ENCODE measurements at places on chromosomes 5 and 9. TPM values are rescaled to one million over a fixed set of nuclear protein-coding genes. Genes with fewer than 3 reads are reported as not detected.

The SAXO1 gene
- 0.30 TPM for total RNA-seq

The SPINK1 gene
- total RNA-seq: not detected

The CCNI2 gene
- 9.2 TPM for total RNA-seq

The DEPDC1B gene
- total RNA-seq: 2.0 TPM

The PCDH1 gene
- 0.20 TPM for total RNA-seq

The ADAMTS6 gene
- 1.5 TPM for total RNA-seq

The ADAMTS13 gene
- total RNA-seq: 0.47 TPM

GRCh38 chr9:86807367-86807976 is 139.8 kb downstream of the GAS1 start:
- H3K27ac ChIP-seq: no peak overlapping the region
- H3K4me1 ChIP-seq: no peaks in the 10 kb centered on the region
- H3K27me3 ChIP-seq: no peaks in the 10 kb centered on the region
- H3K4me3 ChIP-seq: no peak overlapping the region
- DNase-seq: no peak

GRCh38 chr5:31393126-31393525 is 138.8 kb downstream of the DROSHA start:
- no peak overlapping the region for H3K4me3 ChIP-seq
- no peak overlapping the region for H3K27ac ChIP-seq
- no peaks in the 10 kb centered on the region for H3K27me3 ChIP-seq
- no peaks in the 10 kb centered on the region for H3K4me1 ChIP-seq

- H3K27me3 ChIP-seq: peaks cover 5% of the 10 kb centered on the region
- no peak for DNase-seq
- no peak overlapping the region for H3K27ac ChIP-seq
- H3K4me3 ChIP-seq: no peak overlapping the region
- no peaks in the 10 kb centered on the region for H3K4me1 ChIP-seq
- no peaks in the 10 kb centered on the region for H3K36me3 ChIP-seq
Observed at GRCh38 chr9:115164511-115164974, 46.6 kb upstream of the TNC start.

DNA sequence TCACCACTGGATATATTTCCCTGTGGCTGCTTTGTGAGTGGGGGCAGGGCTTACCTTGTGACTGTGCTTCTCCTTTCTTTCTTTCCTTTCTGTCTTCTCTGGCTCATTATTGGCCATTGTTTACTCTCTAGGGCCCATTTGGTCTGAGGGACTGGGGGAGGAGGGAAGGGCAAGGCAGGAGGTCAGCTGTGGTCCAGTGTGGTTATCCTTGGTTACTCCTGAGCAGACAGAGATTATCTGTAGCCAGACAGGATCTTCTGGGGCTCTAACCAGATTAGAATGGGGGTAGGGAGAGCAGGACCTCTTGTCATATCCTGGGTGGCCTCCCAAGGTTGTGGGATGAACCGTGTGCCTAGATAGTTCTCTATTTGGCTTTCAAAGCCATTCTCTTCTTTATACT is 71.2 kb downstream of the ANKRD55 start:
- H3K4me3 ChIP-seq: no peak overlapping the region
- no peaks in the 10 kb centered on the region for H3K27me3 ChIP-seq
- no peak for DNase-seq
- no peak overlapping the region for H3K27ac ChIP-seq

- H3K4me3 ChIP-seq: no peak overlapping the region
- H3K27me3 ChIP-seq: no peaks in the 10 kb centered on the region
- no peak overlapping the region for H3K27ac ChIP-seq
- H3K4me1 ChIP-seq: no peaks in the 10 kb centered on the region
Observed at GRCh38 chr5:103674739-103675138, 112.2 kb upstream of the NUDT12 start.

DNA sequence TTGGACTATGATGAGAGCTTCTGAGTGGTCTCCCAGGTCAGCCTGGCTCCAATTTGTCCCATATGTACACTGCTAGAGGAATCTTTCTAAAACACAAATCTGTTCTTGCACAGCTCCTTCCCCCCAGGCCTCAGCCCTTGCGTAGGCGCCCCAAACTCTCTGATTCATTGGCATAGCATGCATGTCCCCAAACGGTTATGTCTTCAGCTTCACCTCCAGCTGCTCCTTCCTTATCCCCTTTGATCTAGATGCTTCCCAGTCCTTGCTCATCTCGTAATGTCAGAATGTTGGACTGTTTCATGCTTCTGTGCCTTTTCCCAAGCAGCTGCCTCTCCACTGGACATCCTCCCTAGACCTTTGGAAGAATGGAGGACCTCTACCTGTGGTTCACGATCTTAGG is 60.1 kb upstream of the BASP1 start:
- DNase-seq: no peak
- no peak overlapping the region for H3K27ac ChIP-seq
- H3K4me1 ChIP-seq: no peaks in the 10 kb centered on the region
- H3K36me3 ChIP-seq: no peaks in the 10 kb centered on the region
- no peaks in the 10 kb centered on the region for H3K27me3 ChIP-seq
- H3K4me3 ChIP-seq: no peak overlapping the region

DNA sequence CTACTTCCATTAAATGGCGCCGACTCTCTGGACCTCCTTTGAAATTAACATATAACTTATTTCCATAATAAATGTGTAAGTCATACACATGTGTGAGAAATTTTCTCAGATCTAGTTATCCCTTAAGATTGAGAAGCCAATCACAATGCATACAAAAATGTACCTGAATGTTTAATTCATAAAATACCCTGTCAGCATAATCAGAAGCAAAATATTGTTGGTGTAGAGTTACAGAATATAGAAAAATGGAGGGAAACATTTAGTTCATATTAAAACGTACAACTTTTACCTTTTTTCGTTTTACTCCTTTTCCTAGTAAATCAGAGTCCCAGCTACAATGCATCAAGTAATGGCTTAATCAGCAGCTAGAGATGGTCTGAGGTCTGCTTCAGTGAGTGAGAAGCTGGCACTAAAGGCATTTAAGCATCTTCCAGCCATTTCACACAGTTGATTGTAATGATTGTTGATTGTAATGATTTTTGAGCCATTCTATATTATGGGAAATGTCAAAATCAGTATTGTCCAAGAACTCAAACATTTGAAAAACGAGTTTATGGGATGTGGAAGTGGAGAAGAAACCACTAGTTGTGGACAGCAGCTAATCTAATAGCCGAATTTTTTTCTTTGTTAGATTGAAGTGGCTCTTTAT is 81.8 kb downstream of the ANXA1 start:
- no peak for DNase-seq
- no peak overlapping the region for H3K27ac ChIP-seq
- H3K4me3 ChIP-seq: no peak overlapping the region
- no peaks in the 10 kb centered on the region for H3K36me3 ChIP-seq

DNA sequence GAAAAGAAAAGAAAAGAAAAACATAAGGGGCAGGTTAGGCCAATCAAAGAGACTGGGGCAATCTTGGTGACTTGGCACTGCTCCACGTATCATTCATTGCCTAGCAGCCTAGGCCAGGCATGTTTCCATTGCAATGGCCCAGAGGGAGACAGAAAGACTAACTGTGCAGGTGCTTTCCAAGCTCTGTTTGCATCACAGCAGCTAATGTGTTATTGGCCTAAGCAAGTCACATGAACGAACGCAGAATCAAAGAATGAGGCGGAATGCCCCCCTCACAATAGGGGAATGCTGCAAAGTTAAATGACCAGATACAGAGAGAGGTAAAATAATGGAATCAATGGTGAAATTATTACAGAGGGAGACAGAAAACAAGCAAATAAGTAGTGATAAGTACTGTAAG is 11.1 kb upstream of the VPS13A start:
- no peaks in the 10 kb centered on the region for H3K36me3 ChIP-seq
- no peak overlapping the region for H3K27ac ChIP-seq
- H3K27me3 ChIP-seq: peaks cover 1% of the 10 kb centered on the region
- no peak overlapping the region for H3K4me3 ChIP-seq

- H3K27ac ChIP-seq: no peak overlapping the region
- H3K4me1 ChIP-seq: no peaks in the 10 kb centered on the region
- H3K4me3 ChIP-seq: no peak overlapping the region
- H3K27me3 ChIP-seq: no peaks in the 10 kb centered on the region
- DNase-seq: no peak
Observed at GRCh38 chr9:130352586-130353285, 87.2 kb downstream of the HMCN2 start.

GRCh38 chr5:96957254-96958049 is 21.6 kb downstream of the LNPEP start:
- peaks cover 2% of the 10 kb centered on the region for H3K36me3 ChIP-seq
- H3K4me3 ChIP-seq: peak overlapping the region; percentile 76
- H3K27me3 ChIP-seq: no peaks in the 10 kb centered on the region
- H3K27ac ChIP-seq: peak overlapping the region; percentile 67

DNA sequence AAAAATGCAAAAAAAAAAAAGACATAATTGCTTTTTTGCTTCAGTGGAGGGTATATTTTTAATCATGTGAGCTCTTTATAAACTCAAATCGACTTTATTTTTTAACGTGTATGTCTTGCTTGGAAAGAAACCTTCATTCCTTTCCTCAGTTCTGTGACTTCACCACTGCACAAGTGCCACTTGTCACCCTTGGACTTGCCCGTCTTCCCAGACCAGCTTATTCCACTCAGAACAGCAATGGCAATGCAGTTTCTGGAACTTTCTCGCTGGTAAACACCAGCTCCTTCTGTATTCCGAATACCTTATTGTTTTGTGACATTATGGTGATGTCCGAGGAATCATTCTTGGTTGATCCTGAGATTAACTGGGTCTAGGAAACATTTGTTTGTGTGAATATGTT is 440.5 kb upstream of the ADAMTS16 start:
- H3K4me3 ChIP-seq: no peak overlapping the region

DNA sequence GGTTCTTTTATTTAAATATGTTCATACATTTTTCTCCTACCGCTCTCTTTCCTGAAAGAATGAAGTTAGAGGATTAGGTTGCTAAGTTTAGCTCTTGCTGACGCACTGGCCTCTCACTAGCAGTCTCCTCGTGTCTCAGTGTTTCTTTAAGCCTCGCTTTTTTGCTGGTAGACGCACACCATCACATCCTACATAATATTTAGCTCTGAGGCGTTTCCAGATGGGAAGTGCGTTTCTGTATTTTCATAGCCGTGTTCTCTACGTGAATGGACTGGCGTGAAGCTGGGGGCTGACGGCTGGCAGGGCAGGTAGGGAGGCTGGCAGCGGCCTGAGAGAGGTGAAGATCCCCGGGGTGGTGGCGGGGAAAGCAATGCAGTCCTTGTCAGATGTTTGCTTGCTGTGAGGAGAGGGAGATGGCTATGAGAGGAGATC is 79.2 kb upstream of the SPRY4 start:
- no peaks in the 10 kb centered on the region for H3K4me1 ChIP-seq
- no peak overlapping the region for H3K4me3 ChIP-seq
- H3K36me3 ChIP-seq: no peaks in the 10 kb centered on the region
- H3K27ac ChIP-seq: no peak overlapping the region
- no peaks in the 10 kb centered on the region for H3K27me3 ChIP-seq
- no peak for DNase-seq

GRCh38 chr9:14348373-14349145 is 34.6 kb upstream of the NFIB start:
- H3K27ac ChIP-seq: no peak overlapping the region
- no peak for DNase-seq
- no peak overlapping the region for H3K4me3 ChIP-seq
- peaks cover 20% of the 10 kb centered on the region for H3K27me3 ChIP-seq

GRCh38 chr5:125181955-125182354 is 435.5 kb upstream of the ZNF608 start:
- no peaks in the 10 kb centered on the region for H3K4me1 ChIP-seq
- H3K36me3 ChIP-seq: no peaks in the 10 kb centered on the region
- H3K27me3 ChIP-seq: no peaks in the 10 kb centered on the region
- H3K4me3 ChIP-seq: no peak overlapping the region
- no peak for DNase-seq
- no peak overlapping the region for H3K27ac ChIP-seq

DNA sequence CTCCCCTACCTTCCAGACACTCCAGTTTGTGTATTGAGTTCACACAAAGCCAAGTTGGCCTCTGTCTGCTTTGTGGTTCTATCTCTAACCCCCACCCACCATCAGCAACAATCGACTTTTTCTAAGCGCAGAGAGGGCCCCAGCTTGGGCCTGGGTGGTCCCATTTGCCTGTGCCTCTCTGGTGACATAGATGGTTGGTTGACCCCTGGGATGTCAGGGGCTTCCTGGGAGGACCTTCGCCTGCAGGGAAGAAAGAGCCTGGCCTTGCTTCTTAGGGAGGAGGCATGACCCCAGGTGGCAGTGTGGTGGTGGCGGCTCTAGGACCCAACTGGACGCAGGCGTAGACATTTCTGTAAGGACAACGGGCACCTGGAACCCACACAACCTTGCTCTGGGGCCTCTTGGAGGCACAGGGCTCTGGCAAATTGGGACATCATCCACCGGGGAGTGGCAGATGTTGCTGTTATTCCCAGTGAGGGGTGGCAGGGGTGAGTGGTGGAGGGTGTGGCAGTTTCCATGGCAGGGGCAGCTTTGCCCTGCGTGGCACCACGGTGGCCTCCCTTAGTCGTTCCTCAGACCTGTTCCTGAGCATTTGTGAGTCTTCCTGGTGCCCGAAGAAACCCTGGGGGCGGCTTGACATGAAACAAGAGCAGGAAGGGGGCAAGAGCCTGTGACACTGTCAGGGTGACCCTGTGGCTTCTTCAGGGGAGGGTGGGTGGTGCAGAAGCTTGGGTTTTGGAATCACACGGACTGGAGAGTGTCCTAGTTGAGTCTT is 171.0 kb upstream of the IER5L start:
- H3K27ac ChIP-seq: no peak overlapping the region
- no peaks in the 10 kb centered on the region for H3K36me3 ChIP-seq
- H3K27me3 ChIP-seq: no peaks in the 10 kb centered on the region
- H3K4me1 ChIP-seq: peaks cover 11% of the 10 kb centered on the region
- no peak overlapping the region for H3K4me3 ChIP-seq
- DNase-seq: no peak

DNA sequence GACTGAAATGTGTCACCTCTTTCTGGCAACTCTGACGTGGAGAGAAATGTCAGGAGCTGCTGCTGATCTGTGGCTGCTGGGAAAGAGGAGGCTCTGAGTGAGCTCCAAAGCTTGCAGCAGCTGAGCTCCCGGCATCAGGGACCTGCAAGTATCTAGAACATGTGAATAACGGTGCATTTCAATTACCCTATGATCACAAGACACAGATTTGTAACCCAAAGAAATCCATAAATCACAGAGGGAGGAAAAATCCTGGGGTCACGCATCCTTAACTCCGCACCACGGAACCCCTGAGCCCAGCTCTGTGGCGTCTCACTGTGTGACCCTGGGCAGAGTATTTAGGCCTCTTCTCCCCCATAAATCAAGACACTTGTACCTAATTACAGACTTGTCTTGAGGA is 139.8 kb downstream of the IRX2 start:
- no peaks in the 10 kb centered on the region for H3K4me1 ChIP-seq
- H3K27ac ChIP-seq: no peak overlapping the region
- H3K36me3 ChIP-seq: no peaks in the 10 kb centered on the region
- H3K4me3 ChIP-seq: no peak overlapping the region

DNA sequence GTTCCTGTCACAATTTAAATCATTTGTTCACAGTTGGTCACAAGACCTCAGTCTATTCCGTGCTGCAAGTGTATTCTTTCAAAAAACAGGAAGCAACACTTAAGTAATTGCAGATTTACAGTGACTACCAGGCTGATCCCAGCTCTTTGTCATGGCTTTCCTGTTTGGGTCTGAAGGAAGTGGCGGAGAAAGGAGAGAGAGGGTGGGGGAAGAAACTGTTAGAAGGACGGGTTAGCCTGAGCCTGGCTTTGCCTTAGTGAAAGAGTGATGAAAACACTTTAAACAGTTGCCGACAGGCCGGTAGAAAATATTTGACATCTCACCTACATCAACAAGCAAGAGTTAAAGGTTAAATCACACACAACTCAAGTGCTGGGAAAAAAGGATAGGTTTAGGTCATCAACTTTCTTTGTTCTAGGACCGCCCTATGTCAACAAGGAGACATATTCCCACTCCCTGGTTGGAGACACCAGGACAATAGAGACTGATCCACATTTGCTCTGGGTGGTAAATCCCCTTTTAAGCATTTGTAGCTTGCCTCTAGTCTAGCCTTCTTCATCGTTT is 102.2 kb upstream of the DAB2 start:
- no peak overlapping the region for H3K27ac ChIP-seq
- H3K27me3 ChIP-seq: peaks cover 13% of the 10 kb centered on the region
- H3K4me1 ChIP-seq: no peaks in the 10 kb centered on the region
- H3K36me3 ChIP-seq: no peaks in the 10 kb centered on the region

Data from CD4-positive, CD25-positive, alpha-beta regulatory T cell (primary cell).